ENCODE measurements at places on chromosomes 4 and X.

DNA sequence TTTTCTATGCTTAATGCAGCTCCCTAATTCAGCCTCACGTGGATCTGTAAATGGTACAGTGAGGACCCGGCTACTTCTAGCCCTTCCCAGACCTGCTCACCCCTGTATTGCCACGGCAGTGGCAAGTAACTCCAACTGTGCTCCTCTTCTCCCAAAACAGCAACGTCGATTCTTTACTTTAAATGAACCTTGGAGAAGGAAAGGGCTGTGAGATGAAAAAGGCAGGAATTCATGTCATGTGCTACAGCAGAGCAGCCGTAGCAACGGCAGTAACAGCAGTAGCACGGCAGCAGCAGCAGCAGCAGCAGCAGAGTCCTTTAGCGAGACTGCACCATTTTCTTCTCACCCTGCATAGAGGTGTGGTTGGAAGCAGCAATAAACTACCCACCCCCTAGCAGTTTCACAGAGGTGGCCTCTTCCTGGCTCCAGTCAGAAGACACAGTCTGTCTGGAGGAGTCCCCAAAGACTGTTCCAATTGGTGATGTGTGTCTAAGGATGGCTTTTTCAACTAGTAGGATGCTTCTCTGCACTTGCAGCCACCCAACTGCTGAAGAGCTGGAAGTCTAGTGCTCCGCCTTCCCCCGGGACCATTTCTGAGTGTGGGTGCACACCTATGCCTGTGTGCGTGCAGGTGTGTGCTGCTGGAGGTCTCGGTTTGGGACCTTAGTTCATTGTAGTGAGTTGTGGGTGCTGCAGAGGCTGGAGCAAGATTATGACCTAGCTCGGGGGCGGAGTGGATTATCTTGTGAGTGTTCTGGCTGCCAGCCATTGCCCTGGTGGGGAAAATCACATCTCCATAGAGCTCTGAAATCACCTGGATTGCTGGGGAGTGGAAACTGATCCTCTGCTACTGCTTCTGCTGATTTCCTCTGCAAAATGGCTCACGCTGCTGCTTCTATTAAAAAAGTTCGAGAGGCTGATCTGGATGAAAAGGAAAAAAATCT lies 67.2 kb downstream of the ANK2 start:
- no peak for DNase-seq

DNA sequence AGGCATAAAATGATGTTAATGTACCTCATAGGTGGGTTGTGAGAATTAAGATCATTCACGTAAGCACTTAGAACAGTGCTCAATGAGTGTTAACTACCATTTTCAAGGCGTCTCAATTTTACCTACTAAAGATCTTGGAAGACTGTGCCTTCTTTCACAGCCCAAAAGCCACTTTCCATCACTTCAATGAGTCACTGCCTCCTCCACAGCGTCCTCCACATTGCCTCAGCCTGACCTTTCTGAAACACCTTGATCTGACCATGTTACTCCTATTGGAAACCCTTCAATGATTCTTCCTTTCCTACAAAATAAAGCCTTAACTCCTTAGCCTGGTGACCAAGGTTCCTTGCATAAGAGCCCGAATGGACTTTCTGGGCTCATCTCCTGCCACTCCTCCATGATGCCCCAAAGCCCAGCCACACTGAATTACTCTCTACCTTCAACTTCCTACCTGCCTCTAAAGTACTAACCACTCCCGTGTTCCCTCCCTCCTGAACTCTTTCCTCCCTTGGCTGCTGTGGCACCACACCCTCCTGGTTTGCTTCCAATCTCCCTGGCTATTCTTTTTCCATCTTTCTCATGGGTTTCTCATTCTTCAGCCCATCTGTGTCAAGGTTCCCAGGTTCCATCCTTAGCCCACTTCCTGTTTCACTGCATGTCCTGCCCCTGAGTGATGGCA lies 22.1 kb downstream of the SLC25A53 start:
- DNase-seq = no peak

GRCh38 chrX:152900937-152901445 lies 3.1 kb downstream of the ZNF185 start:
- DNase-seq = no peak

GRCh38 chr4:153520801-153521329 lies 54.7 kb downstream of the TMEM131L start:
- no peak for DNase-seq

DNA sequence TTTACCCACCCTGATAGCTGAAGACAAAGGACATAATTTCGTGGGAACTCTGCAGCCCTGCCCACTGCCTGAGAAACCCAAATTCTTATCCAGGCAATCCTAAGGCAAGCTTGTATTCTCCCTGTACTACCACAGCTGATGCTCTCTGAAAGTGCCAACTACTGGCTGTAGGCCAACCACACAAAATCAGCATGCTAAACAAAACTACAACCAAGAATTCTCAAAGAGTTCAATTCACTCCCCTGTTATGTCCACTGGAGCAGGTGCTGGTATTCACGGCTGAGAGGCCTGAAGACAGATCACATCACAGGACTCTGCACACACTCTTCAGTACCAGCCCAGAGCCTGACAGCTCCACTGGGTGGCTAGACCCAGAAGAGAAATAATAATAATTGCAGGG lies 375.9 kb upstream of the NDST4 start:
- DNase-seq = no peak

DNA sequence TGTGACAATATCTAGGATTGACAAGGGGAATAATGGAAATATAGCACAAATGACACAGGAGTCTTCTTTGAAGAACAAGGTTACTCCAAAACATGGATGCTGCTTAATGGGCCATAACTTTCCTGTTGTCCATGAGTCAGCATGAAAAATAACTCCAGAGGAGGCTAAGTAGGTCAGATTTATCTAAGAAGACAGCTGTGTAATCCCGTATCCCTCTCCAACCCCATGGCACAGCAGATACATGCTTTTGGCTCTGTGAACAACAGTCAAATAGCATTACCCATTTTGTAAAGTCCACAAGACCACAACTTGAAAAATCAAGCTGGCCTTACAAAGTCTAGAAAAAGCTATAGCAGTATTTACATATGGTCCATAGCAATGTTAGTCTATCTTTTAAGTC lies 2.1 kb upstream of the TMEM131L start:
- peak; percentile 36 for DNase-seq

- no peak for DNase-seq
These were observed 586.1 kb downstream of the ADGRL3 start for GRCh38 chr4:61786211-61786610.

DNA sequence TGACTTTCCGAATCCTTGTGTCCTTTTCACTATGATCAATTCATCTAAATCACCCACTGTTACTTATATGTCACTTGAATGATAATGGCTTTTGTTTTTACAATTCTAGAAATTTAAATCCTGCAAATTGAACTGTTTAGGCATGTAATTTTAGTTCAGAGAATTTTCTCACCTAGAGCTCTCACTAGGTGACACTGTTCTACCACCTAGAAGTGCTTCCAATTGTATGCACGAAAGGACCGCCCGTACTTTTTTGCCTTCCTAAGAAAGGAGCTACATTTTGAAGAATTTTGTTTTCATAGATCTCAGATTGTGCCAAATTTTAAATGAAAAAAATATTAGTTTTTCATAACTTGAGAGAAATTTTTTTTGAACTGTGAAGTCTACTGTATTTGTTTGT lies 481.6 kb upstream of the FSTL5 start:
- no peak for DNase-seq

GRCh38 chrX:153820601-153821000 lies 9.7 kb downstream of the PDZD4 start:
- no peak for DNase-seq

DNA sequence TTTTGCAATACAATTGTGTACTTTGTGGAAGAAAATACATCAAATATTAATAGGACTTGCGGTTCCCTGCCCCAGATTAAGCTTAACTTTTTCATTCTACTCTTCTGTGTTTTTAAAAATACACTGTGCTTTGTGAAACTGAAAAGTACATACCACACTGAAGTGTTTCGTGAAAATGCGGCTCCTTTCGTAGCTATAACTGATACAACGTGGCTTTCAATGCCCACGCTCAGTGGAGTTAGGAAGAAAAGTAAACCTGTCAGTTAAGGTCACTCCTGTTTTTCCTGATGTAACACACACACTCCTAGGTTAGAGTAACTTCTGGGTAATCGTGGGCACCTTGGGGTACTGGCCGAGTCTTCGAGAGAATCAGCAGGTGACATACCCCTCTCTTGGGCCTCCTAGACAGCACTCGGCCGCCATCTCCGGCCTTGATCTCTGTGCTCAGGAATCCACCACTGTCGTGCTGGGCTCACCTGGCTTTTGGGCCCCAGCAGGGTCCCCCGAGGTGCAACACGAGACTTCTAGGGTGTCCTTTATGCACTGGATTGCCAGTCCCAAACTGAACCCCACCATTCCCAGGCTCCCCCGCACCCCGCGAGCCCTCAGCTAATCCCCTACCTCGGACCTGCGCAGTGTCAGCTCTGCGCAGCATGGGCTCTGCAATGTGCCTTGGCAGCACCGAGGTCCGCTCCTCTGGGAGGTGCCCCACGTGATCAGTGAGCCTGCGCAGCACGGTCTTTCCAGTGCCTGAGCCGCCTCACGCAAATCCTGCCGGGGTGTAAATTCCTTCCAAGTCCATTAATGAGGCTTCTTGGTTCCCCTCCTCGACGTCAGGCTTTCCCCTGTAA lies 162.6 kb upstream of the INTU start:
- DNase-seq = no peak

DNA sequence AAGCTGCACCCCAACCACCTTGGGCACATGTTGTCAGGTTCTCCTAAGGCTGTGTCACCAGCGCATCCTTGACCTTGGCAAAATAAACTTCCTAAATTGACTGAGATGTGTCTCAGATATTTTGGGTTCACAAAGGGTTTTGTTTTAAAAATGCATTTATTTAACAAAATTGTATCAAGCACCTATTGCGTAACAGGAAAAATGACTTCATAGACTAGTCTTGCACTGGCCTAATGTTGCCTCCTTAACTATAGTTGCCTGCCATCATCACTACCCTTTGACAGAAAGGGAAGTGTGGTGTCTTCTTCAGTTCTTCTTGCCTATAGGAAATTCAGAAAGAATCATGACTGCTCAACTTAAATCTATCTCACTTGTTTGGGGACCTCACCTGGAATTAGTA lies 374.2 kb downstream of the SH2D1A start:
- DNase-seq = no peak

DNA sequence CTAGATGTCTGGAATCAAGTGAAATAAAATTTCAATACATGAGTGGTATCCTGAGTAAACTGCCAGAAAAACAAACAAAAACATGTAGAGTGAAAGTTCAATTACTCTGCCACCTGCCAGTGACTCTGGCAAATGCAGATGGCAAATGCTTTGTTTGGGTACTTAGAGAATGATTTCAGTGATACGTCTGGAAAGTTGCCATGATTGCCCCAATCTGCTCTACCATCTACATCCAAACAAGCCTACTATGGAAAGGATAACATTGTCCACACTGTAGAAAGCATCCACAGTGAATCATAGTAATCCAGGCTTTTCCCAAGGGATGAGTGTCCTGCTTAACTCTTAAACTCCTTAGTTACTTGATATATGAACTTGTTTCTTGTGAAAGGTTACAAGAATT lies 3.4 kb downstream of the SPATA4 start:
- no peak for DNase-seq

GRCh38 chrX:41257801-41258200 lies 76.2 kb upstream of the DDX3X start:
- no peak for DNase-seq

DNA sequence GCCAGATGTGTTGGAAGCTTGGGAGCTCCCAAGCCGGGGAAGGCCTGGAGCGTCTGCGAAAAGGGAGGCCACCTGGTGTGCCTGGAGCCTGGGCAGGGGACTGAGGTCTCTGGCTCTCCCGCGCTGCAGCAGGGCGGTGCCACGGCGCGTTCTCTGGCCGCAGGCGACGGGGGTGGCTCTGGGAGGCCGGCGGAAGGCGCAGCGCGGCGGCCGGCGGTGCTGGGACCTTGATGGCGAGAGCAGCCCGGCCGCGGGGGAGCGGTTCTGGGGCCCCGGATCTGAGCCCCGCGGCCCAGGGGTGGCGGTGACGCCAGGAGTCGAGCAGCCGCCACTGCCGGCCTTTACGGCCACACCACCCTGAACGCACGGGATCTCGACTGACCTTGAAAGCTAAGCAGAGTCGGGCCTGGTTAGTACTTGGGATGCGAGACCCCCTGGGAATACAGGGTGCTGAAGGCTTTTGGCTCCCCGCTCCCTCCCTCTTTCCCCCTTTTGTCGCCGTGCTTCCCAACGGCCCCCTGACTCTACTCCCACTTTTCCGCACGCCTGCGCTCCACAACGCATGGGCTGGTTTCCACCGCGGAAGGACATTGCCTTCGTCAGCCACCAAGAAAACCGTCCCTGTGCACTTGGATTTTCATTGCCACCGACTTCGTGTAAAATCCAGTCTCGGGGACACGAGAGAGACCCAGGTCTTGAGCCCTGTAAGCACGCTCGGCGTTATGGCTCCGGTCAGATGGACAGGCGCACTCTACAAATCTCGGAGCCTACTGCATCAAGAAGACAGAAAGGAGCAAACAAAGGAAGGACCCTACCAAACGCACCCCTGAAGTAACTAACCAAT lies 9.5 kb downstream of the FRG2 start:
- no peak for DNase-seq

DNA sequence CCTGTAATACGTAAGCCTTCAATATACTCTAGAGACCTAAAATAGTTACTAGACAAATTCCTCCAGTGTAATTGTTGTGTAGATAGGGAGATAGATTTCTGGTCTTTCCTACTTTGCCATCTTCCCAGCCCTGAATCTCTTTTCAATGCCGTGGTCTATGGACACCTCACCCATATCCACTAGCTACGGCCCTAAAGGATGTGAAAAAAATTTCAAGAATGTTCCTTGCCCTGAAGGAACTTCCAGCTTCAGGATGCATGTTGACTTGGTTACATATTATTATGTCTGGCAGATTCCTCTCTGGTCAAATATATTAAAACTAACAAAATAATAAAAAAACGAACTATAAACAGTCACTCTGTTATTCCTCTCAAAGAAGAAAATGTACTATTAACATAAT lies 52.4 kb upstream of the TSPAN5 start:
- DNase-seq = peak; percentile 58

GRCh38 chr4:25914670-25915352 lies 791 bp downstream of the SMIM20 start:
- DNase-seq = no peak

- no peak for DNase-seq
These were observed 85.0 kb upstream of the FAM241A start for GRCh38 chr4:112060212-112060611.

DNA sequence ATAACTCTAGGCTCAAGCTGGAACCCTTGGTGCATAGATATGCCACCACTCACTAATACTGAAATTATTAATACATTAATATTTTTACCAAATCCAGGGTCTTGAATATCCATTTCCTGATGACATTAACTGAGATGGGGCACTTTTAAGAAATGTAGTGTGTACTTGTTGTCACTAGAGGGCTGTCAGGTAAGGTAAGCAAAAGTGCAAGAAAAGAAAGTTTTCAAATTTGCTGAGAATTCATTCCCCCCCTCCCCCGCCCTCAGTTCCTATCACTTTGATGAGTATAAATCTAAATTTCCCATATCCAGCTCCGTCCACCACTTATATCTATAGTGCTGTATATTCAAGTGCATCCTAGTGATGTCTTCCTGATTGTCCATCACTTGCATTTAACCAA lies 20.5 kb upstream of the WDR44 start:
- no peak for DNase-seq

- DNase-seq = no peak
These were observed 350.0 kb downstream of the GALNTL6 start for GRCh38 chr4:172163215-172163614.

- no peak for DNase-seq
These were observed 19.1 kb upstream of the ZXDA start for GRCh38 chrX:57929373-57929772.

Data from NCI-H226 (cell line).